ENCODE measurements at places on chromosomes 7 and 10.

DNA sequence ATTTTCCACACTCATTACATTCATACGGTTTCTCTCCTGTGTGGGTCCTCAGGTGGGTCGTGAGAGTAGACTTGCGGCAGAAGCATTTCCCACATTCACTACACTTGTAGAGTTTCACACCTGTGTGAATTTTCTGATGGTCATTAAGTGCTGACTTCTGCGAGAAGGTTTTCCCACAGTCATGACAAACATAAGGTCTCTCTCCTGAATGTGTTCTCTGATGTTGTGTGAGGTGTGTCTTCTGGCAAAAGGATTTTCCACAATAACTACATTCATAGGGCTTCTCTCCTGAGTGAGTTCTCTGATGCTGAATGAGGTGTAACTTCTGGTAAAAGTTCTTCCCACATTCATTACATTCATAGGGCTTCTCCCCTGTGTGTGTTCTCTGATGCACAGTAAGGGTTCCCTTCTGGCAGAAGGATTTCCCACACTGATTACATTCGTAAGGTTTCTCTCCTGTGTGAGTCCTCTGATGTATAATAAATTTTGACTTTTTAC is 15.1 kb downstream of the ZNF12 start:
- no peak for DNase-seq

DNA sequence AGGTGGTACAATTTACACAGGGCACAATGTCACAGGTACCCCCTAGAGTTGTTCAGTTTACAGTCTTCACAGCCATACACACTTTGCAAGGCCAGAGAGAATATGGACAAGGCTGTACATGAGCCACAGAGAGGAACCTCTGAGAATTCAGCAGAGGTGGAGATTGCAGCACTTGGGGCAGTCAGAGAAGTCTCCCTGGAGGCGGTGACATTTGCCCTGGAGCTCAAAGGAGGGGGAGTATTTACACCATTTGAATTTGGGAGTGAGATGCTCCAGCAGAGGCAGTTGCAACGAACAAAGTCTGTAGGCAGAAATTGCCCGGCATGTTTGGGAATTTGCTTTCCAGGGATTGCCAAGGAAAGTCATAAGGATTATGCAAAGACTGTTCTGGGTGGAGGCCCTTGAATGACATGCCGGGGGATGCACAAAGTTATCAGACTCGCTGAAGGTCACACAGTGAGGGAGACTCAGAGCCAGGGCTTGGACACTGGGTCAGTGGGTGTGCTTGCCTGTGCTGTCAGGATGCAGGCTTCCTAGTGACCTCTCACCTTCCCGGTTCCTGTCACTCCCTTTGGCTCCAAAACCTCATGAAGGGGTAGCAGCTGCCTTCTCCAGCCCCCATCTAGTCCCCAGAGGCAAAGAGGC is 160.7 kb upstream of the PCBD1 start:
- no peak for DNase-seq

GRCh38 chr10:123911866-123912265 is 20.3 kb upstream of the CPXM2 start:
- DNase-seq = no peak

- no peak for DNase-seq
Observed at GRCh38 chr10:108167766-108168165, 1003.3 kb upstream of the SORCS1 start.

- DNase-seq = no peak
Observed at GRCh38 chr10:472241-472910, 217.1 kb downstream of the DIP2C start.

- no peak for DNase-seq
Observed at GRCh38 chr7:42180806-42181205, 56.2 kb downstream of the GLI3 start.

DNA sequence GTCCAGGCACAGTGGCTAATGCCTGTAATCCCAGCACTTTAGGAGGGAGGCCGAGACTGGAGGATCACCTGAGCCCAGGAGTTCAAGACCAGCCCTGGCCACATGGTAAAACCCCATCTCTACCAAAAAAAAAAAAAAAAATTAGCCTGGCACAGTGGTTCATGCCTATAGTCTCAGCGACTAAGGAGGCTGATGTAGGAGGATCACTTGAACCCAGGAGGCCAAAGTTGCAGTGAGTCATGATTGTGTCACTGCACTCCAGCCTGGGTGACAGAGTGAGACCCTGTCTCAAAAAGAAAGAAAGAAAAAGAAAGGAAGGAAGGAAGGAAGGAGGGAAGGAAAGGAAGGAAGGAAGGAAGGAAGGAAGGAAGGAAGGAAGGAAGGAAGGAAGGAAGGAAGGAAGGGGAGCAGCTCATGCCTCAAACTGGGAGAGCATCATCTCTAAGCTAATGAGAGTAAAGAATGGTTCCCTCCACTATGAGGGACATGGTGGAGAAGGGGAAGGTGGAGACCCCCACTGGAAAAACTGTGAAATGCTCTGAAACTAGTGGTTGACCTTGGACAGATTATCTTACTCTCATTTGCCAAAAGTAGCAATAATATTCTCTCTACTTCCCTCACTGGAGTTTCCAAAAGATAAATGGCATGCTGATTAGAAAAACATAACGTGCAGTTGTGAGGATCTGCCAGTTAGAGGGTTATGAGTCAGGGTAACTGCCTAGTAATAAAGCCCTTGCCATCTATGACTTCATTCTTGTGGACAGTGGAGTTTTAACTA is 16.8 kb downstream of the GIMAP5 start:
- DNase-seq = no peak

- DNase-seq = no peak
Observed at GRCh38 chr7:132276976-132277725, 299.1 kb downstream of the PLXNA4 start.

DNA sequence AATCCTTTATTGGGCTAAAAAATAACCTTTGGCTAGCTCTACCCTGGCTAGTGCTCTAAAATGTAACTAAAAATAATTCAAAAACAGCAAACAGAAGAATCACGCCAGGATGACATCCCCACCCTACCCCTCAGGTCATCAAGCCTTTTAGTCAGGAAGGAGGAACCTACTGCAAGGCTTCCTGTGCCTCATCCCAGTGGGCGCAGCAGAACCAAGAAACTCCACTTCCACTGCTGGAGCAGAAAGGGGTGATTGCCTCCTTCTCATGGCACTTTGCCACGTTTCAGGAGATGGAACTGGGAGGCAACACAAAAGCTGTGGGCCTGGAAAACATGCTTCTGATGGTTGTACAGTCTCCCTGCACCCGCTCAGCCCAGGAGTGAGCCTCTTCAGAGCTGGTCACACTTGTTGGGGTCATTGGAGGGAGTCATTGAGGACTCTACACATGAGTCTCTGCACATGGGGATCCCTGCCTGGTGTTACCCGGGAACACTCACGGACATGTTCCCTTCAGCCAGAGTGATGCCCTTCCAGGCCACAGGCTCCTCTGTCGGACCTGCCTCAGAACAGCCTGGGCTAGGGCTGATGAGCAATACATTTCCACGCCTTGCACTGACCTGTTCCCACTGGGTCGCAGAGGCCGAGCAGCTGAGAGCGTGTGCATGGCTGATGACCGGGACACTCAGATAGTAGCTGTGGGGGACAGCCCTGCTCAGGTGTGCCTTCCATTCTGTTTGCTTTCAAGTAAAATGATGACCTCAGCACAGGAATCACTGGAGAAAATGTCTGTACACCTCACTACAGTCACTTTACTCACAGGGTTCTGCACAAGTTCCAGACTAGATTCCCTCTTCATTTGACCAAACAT is 355.3 kb downstream of the FGFR2 start:
- DNase-seq = no peak

GRCh38 chr10:130424418-130424817 is 288.2 kb downstream of the GLRX3 start:
- no peak for DNase-seq

- no peak for DNase-seq
Observed at GRCh38 chr10:475709-476454, 213.6 kb downstream of the DIP2C start.

DNA sequence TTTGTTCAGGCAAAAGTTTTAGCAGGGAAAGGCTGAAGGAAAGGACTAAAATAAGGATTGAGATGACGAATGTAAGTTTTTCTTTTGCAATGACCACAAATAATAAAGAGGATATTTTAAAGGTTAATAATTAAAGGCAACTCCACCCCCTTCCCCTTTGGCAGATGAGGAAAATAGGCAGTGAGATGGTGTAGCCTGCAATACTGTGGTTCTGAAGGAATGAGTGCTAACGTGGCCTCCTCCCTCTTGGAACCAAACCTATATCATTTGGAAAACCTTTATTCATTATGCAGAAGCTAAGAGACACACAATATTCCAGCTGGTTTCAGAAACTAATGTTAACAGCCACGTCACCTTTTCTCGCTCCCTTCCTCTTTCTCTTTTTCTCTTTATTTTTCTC is 70.9 kb upstream of the COL1A2 start:
- no peak for DNase-seq

- DNase-seq = no peak
Observed at GRCh38 chr7:4815609-4816418, 40.4 kb downstream of the AP5Z1 start.

- peak; percentile 10 for DNase-seq
Observed at GRCh38 chr10:102352066-102352715, 43.3 kb upstream of the NFKB2 start.

DNA sequence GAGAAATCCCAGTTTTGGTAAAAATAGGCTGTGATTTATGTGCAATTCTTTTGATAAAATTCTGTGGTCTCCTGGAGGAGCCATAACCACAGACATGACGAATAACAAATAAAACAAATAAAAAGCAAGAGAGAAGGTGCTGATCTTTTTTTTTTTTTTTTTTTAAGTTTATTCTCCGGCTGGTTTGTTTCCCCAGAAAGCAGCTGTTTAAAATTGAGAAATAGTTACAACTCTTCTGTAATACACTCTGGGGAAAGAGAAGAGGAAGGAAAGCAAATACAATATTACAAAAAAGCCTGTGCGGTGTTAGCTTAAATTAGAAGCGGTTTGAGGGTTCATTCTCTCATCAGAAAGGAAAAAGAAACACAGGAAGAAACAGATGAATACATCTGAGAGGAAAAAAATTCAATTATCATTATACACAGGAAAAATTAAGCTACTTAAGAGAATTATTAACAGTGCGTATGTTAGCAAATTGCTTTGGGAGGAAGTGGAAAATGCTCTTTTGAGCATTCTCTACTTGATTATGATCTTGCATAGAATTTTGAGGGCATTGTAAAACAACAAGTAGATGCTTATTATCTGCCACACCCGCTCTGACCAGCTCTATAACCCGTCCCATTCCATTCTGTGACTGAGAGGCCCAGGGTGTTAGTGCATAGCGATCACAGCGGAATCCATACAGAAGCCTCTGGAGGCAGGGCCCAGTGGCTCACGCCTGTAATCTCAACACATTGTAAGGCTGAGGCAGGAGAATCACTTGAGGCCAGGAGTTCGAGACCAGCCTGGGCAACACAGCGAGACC is 40.6 kb upstream of the WAC start:
- no peak for DNase-seq

DNA sequence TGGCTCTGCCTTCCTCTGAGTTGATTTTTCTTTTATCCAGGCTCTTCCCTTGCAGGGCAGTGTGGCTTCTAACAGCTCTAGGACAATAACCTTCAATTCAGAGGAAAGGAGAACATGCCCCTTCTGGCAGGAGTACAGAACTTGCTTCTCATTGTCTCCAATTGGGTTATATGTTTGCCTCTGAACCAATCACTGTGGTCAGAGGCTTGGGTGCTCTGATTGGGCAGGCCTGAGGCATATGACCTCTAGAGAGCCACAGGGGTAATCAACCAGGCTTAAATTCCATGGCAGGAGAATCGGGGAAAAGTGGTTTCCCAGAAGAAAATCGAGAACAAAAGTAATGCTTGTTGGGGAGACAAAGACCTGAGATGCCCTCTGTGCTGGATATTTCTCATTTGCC is 240.0 kb downstream of the REEP3 start:
- DNase-seq = no peak

- DNase-seq = no peak
Observed at GRCh38 chr10:102507521-102507920, 3.7 kb downstream of the SUFU start.

DNA sequence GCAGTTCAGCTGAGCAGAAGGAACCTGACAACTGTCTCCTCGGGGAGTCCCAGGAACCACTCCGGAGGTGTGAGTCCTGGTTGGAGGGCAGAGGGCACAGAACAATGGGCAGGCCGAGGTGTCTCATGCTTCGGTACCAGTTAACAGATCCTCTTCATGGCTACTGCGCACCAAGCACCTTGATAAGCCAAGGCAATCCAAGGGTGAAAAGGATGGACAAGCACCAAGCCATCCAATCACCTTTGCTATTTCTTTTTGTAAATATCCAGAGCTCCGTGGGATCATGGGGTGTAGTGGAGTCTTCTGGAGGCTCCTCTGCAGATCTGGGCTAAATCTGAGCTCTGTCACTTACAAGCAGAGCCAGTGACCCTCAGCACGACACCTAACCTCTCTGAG is 233.5 kb downstream of the WDR11 start:
- DNase-seq = peak; percentile 36

DNA sequence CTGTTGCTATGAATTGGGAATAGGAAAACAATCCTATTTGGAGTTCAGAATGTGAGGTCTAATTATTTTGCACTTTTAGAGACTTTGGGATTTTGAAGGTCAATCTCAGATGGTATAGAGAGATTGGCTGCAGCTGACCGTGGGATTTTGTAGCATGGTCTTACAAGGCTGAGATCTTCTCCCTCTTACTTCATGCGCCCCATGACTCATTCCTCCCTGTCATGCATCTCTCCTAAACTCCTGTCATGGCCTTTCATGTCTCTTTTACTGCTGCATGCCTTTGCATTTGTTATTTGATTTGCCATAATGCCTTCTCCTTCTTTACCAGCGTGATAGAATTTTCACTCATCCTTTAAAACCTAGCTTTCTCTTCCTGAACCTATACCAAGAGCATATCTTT is 133.1 kb downstream of the BBS9 start:
- DNase-seq = no peak

DNA sequence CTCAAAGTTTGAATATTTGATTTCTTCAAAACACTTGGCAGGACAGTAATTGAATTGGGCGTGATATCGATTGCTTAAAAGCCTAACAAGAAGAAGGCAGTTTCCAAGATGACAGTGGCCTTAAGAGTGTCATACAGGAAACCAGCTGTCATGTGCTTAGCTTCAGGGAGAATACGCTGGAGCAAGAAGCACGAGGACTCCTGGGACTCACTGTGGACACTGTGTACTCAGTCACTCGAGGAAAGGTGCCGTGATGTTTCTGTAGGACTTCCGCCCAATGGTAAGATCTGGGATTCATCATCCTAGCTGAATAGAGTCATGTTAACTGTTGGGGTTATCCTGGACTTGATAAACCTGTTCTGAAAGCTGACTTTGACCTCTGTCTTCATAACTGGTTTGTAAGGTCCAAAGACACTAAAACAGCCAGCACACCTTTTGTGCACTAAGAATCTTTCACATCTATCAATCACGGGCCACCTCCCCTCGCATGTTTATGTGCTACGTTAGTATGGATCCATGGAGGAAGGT is 113.5 kb downstream of the CELF2 start:
- DNase-seq = no peak

GRCh38 chr10:123007558-123008354 is 839 bp downstream of the IKZF5 start:
- peak; percentile 52 for DNase-seq

DNA sequence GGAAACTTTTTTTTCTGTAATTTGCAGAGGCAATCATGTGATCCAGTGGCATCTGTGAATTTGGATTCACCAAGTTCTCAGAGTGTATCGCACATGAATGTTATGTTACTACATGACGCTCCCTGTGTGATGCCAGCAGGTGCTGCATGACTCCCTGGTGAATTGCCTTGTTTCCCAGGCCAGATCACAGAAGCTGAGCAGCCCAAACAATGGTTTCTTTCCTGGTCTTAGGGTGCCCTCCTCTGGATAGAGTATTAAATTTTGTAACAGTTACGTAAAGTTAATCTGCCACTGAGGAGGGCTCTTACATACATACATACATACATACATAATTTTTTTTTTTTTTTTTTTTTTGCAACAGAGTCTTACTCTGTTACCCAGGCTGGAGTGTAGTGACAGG is 3.6 kb downstream of the ZSCAN21 start:
- peak; percentile 48 for DNase-seq
